ENCODE measurements at places on chromosomes 7 and 10.

DNA sequence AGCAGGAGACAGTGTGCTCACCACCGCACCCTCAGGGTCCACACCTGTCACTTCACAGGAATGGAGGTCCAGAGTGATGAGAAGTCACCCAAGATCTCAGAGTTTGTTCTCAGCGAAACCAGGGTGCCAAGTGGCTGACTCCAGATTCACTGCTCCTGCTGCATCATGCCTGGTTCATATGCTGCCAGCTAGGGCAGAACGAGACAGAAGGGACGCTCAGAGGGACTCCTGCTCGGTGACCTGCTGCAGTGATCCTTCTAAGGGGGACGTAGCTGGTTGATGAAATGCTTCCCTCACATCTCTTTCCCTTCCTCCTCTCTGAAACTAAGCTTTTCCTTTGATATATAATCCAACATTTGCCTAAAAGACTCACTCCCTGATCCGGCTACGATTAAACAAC, 248.5 kb downstream of the SFMBT2 start:
- DNase-seq: no peak

DNA sequence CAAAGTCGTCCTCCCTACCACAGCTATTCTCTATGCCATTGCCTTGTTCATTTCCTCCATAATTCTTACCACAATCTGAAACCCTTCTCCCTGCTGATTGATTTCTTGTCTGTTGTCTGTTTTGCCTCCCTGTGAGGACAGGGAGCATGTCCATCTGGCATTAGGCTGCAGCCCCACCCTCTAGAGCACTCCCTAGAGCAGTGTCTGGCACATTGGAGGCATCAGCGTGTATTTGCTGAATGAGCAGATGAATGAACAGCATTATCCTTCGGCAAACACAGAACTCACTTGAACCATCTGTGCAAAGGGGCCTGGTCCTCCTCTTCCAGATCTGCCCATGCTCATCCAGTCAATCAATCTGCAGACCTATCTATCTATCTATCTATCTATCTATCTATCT, 5.1 kb upstream of the DMBT1 start:
- DNase-seq: no peak

GRCh38 chr10:52314822-52315552, 906 bp downstream of the DKK1 start:
- no peak for DNase-seq

DNA sequence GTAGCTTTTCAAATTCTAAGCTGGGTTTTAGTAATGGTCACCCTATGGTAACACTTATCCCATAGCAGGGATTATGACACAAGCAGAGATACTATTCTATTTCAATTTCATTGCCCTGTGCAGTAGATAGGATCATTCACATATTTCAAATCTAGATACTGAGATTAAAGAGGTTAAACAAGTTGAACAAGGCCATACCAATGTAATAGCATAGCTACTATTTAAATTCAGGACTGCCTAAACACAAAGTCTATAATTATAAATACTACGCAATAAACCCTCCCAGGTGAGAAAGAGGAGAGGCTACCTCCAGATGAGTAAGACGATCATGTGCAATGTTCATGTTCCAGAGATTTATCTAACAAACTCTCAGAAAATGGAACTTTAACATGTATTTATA, 1.1 kb downstream of the LIPM start:
- no peak for DNase-seq

- no peak for DNase-seq
Observed at GRCh38 chr10:43230101-43230908, 36.6 kb downstream of the RASGEF1A start.

- no peak for DNase-seq
Observed at GRCh38 chr7:103989785-103990767, 618 bp upstream of the RELN start.

DNA sequence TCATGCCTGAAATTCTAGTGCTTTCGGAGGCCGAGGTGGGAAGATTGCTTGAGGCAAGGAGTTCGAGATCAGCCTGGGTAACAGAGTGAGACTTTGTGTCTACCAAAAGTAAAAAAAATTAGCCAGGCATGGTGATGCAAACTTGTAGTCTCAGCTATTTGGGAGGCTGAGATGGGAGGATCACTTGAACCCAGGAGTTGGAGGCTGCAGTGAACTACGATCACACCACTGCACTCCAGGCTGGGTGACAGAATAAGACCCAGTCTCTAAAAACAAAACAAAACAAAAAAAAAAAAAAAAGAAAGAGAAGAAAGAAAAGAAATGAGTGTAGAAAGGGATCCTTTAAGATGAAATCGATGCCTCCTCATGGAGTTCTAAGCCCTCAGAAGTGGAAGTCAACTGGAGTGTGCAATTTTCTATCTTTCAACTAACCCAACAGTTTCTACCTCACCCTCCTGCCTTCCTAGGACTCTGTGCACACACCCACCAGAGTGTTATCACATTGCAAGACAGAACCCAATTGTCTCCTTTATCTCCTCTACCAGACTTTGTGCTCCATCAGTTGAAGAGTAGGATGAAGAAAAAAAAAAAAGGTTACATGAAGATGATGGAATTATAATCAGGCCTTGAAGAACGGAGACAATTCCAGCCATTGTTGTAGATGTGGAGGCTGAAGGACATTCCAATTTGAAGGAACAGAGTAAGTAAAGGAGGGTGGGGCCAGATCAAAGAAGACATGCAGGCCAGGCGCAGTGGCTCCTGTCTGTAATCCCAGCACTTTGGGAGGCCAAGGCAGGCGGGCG, 26.9 kb downstream of the NYAP1 start:
- DNase-seq: no peak

DNA sequence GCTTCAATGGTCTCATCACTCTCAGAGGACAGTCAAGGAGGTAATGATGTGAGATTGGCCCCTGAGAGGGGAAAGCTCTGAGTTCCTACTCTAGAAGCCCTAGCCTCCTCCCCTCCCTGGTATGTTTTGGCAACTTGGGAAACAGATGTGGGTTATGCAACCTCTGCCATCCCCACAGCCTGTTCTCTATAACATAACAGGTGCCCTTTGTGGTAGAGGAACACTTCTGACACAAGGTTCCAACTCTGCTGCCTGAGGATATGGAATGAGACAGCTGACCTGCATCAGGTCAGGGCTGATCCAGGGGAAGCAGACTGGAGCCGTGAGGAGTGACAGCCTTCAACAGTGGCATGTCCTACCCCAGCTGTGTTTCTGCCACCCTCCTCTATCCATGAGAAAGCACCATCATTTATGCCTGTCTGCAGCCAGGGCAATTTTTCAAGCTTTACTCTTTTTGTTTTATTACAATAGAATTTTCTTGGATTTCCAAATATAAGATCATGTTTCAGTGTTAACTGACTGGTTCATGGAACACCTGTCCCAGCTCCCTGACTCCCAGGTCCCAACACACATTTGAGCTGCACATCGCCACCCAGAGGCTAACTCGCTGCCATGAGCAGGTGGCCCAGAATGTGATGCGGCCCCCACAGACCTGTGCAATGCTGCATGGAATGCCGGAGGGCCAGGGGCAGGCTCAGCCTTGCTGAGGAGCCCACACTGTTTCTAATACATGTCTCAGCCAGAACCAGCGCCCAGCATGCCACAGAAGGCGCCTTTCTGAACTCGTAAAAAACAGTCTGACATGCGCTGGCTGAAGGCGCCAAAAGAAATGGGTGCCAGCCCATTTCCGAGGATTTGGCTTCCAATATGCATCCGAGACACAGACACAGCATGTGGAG, 124.8 kb upstream of the CHST15 start:
- DNase-seq: no peak

- DNase-seq: no peak
Observed at GRCh38 chr10:32927750-32928149, 30.3 kb downstream of the ITGB1 start.

DNA sequence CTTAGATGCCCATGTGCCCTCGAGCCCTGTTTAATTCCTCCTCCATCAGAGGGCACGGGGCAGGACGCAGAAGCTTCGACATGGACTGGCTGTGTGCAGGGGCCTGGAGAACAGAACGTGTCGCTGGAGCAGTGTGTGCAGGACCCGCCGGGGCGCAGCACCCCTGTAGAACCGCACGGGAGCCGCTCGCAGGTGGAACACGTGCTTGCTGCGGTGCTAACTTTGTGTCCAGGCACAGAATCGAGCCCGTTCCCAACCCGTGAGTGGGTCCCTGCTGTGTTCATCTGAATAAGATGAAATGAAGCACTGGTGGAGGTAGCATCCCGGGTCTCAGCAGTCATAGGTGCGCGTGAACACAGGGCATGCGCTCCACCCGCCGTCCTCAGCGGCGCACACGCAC, 116.9 kb downstream of the WDR37 start:
- DNase-seq: no peak

- no peak for DNase-seq
Observed at GRCh38 chr7:43700059-43700501, 29.2 kb downstream of the COA1 start.

DNA sequence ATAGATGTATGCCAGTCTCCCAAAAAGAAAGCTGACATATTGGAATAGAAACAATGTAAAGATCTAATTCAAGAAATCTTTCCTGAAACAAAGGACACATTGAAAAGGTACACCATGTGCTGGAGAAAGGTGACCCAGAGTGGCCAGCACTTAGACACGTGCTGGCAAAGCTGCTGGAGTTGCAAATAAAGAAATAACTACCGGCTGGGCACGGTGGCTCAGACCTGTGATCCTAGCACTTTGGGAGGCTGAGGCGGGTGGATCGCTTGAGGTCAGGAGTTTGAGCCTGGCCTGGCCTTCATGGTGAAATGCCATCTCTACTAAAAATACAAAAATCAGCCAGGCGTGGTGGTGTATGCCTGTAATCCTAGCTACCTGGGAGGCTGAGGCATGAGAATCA, 35.9 kb downstream of the PKD1L1 start:
- DNase-seq: no peak

DNA sequence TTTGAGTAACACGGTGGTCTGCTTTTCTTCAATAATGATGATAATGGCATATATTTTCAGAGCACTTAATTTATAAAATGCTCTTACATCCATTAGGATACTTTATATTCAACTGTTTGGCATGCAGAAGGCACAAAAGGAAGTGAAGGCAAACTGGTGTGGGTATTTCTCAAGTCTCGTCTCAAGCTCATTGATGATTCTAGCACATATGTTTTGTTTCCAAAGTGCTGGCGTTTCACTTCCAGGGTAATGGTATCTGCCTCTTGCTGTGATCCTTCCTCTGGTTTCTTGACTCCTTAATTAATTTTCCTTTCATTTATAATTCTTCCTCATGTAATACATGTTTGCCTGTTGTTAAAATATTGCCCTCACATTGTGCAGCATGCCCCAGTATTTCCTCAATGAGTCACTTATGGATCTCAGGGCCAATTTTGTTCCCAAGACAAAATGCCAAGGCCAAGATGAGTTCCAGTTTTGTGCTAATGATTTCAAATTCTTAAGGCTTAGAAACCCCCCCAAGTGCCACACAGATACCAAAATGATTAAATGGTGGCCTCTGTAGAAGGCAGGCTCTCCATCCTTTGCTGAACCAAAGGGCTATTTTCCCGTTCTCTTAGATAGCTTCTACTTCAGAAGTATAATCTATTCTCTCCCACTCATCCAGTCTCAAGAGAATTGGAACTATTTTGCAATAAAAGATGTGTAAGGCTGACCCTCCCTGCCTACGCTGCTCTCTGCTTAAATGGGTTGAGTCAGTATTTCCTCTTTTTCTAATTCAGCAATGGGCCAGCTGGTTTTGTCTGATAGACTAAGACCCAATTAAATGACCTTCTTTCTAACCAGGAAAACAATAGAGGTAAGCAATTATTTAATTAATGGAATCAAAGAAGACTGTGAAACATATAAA, 171.2 kb downstream of the ZNF365 start:
- no peak for DNase-seq
